Cardiac muscle cell (in vitro differentiated cells and primary cell): ENCODE measurements at places on chromosomes 12 and 14.

DNA sequence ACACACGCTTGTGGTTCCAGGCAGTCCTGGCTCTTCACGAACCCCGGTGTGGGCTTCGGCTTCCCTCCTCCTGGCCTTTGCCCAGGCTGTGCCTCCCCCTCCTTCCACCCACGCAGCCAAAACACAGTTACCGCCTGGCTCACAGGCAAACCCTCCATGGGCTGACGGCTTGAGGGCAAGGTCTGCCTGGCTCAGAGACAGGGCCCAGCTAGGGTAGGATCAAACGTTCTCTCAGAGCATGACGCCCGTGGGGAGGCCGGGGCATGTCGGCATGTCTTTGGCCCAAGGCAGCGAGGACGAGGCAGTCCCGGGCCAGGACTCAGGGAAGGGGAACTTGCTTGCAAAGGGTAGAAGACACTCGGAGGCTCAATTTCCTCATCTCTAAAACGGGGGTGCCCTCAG, 2.1 kb downstream of the SLC25A47 start:
- no peak for DNase-seq

DNA sequence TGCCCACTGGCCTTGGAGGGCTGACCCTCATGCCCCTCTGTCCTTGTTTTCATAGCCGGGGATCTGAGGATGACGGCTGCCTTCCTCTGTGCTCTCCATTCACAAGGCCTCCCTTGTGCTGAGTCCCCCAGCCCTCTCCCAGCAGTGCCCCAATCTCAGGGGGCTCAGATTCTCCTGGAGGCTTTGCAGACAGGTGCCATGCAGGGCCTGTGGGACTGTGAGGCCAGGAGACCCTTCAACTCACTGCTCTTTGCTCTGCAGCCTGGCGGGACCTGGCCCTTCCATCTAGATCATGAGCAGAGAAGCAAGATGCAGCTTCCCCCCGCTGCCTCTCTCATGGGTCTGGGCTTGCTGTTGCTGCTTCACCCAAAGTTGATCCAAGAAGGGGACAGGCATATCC, 356.0 kb downstream of the BCL11B start:
- DNase-seq = no peak

- no peak for DNase-seq
Observed at GRCh38 chr12:94128280-94128679, 20.1 kb upstream of the PLXNC1 start.

DNA sequence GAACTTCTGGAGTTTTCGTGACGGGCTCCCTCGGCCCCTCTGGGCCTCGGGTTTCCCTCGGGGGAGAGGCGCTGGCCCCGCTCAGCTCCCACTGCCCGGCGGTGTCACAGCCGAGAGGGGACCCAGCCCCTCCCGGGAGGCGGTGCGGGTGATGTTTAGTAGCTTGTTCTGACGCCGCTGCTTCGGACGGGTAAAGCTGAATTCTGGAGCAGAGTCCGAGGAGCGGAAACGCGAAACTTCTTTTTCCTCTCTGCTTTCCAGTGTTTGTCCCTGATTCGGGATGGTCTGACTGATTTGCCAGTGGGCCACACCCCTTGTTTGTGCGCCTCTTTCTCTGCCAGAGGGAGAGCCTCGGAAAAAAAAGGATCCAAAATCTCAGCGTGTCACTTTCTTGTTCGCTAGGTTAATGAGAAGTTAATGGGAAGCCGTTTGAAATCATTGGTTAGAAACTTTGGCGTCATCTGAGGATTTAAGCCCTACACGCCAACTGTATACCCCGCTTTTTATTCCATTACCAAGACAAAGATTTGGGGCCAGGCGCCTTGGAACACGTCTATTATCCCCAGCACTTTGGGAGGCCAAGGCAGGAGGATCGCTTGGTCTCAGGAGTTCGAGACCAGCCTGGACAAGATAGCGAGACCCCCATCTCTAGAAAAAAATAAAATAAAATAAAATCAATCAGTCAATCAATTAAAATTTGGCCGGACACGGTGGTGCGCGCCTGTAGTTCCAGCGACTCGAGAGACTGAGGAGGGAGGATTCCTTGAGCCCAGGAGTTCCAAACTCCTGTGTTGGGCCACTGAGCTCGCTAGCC, 756 bp downstream of the TULP3 start:
- DNase-seq = peak; percentile 71

GRCh38 chr12:31002361-31002725, 71.3 kb upstream of the DDX11 start:
- DNase-seq = no peak

DNA sequence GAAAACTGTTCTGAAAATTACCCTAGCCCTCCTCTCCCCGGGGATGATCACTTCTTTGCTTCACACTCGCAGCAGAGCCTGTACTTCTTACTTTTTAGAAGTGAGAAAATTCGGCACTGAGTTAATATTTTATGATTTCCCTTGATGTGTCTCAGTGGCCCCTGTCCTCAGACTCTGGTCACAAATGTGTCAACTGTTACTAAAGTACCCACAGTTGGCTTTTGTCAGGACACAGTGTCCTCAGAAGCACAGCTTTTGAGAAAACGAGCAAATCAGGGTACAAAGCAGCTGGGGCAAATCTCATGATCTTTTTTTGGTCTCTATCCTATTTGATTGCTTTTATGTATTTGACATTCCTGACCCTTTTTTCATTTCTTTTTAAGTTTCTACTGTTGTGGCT, 142.5 kb downstream of the SYNE2 start:
- DNase-seq = no peak

- no peak for DNase-seq
Observed at GRCh38 chr12:68377881-68378280, 45.7 kb upstream of the MDM1 start.

- no peak for DNase-seq
Observed at GRCh38 chr14:44901696-44902095, 60.1 kb downstream of the KLHL28 start.

- no peak for DNase-seq
Observed at GRCh38 chr12:131681257-131681620, 29.7 kb upstream of the SFSWAP start.

- DNase-seq = no peak
Observed at GRCh38 chr12:44217146-44217883, 381.4 kb downstream of the TMEM117 start.

- no peak for DNase-seq
Observed at GRCh38 chr12:48875944-48876515, 10.4 kb upstream of the RND1 start.

GRCh38 chr12:14930299-14930698, 8.0 kb downstream of the ERP27 start:
- no peak for DNase-seq

DNA sequence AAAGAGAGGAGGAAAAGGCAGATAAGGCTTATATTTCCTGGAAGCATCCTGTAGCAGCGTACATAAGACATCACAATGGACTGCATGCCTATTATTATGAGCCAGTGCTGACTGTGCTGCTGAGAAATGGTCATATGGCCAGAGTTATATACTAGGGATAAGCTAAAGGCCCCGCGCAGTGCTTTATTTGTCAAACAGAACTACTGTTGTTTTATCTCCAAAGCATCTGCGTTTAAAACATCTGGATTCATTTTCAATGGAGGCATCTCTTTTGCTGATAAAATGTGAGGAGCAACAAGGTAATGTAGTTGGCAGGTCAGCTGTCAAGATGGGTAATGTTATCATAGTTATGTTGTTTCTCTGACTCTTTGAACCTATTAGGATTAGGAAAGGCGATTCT, 28.0 kb upstream of the LMNTD1 start:
- no peak for DNase-seq

- no peak for DNase-seq
Observed at GRCh38 chr12:68630598-68630997, 19.9 kb downstream of the RAP1B start.

GRCh38 chr12:107684990-107685359, 624 bp upstream of the PWP1 start:
- peak; percentile 46 for DNase-seq

- DNase-seq = no peak
Observed at GRCh38 chr12:124952801-124953200, 36.1 kb downstream of the DHX37 start.

DNA sequence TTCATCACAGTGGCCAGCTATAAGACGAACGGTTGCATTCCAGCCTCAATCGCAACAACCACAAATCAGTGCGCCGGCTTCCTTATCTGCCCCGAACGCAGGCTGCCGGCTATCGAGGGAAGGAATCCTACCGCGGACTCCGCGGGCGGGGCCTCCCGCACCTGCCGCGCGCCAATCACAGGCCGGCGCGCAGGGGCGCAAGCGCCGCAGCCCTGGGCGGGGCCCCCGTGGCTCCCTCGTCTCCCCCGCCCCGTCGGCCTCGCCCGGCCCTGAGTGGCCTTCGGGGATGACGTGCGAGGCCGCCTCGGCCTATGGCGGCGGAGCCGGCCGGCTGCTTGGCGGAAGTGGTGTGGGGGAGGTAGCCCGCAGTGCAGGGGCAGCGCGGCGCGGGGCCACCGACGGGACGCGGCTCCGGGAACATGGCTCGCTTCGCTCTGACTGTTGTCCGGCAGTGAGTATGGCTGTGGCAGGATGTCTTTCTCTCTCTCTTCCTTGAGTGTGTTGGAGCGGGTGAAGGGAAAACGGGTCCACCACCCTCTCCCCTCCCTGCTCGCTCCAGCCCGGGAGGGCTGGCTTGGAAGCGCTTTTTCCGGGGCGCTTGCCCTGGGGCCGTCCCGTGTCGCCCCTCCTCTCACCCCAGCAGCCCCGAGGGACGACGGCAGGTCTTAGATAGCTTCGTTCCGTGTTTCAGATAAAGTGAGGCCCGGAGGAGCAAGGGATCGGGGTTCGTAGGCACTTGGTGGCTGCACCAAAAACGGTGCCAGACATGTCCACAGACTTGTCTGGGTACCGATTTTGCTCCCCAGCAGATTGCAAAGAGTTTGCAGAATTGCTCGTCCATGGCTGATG, at the start of gene TIGAR:
TIGAR (plus strand) TSS at position 361 of the 849 bp plus-strand sequence; CDS start at position 420, 59 bp downstream.
- peak; percentile 97 for DNase-seq

- no peak for DNase-seq
Observed at GRCh38 chr12:49912345-49913255, 8.9 kb upstream of the FAIM2 start.
